ENCODE measurements at places on chromosomes 6 and 20.

DNA sequence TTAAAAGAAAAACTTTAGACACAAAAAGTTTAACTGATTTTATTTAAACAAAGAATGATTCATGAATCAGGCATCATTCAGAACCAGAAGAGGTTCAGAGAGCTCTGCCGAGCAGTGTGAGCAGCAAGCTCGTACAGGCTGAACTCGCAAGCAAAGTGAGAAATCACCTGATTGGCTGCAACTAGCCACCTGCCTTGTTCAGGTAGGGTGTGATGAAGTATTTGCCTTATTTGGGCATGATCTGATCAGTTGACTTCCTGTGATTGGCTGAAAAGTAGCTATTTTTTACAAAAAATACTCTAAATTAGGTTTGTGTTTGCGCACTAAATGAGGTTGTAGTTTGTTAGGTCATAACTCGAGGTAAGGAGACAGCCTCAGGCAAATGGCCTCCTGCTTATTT, 80.7 kb downstream of the HIVEP1 start:
- peak; percentile 18 for DNase-seq

GRCh38 chr6:89566008-89566800, 72.3 kb downstream of the LYRM2 start:
- no peak for DNase-seq

DNA sequence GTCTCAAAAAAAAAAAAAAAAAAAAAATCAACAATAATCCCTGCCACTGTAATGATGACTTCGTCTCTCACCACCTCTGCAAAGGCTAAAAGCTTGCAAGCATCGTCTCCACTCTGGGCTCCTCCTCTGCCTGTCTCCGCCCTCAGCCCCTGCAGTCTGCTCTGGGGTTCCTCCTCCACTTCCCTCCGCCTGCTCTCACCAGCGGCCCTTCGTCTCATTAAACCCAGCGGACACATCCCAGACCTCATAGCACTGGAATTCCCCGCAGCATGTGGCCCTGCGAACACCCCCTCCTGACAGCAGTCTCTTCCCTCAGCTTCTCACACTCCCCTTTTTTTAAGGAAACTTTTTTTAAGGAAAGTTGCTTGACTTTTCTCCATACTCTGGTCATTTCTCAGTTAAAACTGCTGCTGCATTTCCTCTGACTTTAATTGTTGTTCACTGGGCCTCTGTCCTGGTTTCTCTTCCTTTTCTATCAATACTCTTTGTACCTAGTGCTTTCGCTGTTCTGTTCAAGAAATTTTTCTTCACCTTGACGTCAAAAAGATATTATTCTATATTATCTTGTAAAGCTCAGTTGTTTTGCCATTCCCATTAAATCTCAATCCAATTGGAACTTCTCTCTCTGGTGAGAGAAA, 70.9 kb upstream of the PLEKHG1 start:
- no peak for DNase-seq

GRCh38 chr6:25192590-25193459, 86.3 kb upstream of the CARMIL1 start:
- DNase-seq, result no peak

DNA sequence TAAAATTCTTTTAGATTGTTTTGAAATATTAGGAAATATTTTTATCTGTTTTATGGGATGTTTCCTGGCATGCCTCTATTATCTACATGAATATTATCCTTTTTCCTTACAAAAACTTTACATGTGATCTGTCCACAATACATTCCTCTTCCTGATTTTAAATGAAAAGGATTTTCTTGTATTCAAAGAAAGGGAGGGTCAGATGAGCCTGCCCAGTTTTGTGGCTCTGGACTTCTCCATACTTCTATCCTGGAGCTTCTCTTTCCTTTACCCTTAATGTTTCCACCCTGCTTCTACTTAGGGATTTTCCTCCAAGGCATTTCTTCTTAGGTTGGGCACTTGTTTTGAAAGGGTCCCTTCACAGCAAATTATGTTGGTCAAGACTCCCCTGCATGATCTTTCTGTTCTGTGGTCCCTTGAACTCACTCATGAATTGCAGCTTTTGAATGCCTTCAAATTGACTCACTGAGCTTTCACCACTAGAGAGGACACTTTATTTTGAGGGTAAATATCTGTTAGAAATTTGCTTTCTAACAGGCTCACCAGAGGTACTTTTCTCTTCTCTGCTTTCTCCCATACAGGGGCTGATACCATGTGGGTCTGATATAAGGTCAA, 104.9 kb downstream of the CENPW start:
- no peak for DNase-seq
